ENCODE measurements at places on chromosomes 3 and 15.

- DNase-seq: no peak
These were observed 28.6 kb upstream of the STXBP5L start for GRCh38 chr3:120879411-120879810.

DNA sequence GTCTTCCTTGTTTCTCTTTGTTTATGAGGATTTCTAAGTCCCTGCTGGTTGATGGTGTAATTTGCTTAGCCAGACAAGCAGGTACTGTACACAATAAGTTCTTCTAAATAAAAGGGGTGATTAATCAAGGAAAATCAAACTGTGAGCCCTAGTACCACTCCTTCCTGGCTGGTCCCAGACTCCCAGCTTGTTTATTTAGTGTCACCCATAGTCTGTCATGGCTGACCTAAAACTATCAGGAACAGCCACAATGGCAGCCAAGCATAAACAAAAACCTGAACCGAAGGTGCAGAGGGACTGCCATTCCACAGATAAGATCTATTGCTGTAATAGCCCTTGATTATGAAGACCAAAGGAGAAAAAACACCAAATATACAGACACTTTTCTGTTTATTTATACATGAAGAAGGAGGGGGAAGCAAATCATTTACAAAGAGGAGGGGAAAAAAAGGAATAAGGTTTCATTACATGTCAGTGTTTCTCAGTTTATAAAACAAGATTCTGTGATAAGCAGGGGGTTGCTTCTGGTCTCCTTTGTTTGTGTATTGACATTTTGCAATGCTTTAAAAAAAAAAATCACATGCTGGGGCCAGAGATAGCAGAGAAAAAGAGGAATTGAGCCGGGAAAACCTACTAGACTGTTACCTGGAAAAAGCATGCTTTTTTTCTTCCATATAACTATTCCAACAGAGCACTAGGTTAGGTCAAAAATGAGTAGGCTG is 182.4 kb upstream of the DPH6 start:
- DNase-seq: no peak

- DNase-seq: peak; percentile 90
These were observed 147.6 kb upstream of the HACD2 start for GRCh38 chr3:123732447-123732846.

GRCh38 chr15:65249641-65250040 is 37.0 kb downstream of the PARP16 start:
- no peak for DNase-seq

DNA sequence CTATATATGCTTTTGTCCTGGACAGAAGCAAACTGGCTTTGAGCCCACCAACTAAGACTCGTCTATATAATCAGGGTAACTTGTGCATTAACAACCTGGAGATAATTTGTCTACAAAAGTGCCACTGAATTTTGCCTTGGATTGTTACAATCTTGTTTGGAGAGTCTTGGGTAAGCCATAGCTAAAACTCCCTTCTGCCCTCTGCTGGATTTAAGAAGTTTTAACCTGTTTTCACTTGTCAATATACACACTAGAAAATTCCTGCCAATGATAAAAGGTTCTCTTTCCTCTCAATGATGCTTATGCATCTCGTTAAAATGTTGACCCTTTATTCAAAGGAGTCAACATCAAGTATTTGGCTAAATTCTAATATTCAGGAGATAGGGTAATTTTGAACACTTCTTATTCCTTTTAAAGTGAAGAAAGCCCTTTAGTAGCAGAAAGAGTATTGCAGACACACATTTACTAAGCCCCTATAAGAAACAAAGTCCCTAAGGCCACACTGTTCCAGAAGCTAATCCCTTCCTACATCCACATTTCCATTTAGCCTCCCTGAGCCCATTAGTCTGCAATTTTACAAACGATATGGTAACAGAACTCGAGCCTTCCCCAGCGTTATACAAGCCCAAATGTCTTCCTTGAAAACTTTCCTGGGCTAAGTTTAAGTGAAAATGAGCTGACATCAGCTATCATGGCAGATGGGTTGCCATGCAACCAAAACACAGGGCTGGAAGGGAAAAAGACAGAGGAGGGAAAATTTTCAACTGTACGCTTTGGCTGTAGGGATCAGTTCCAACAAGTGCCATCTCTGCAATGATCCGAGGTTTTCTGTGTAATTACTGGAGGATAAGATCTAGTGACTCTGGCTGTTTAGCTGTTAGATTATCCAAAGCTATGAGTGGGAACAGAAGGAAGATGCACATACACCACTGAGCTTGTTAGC is 75.9 kb upstream of the FGF12 start:
- DNase-seq: no peak

- no peak for DNase-seq
These were observed 2.5 kb downstream of the HIGD1A start for GRCh38 chr3:42801784-42802183.

DNA sequence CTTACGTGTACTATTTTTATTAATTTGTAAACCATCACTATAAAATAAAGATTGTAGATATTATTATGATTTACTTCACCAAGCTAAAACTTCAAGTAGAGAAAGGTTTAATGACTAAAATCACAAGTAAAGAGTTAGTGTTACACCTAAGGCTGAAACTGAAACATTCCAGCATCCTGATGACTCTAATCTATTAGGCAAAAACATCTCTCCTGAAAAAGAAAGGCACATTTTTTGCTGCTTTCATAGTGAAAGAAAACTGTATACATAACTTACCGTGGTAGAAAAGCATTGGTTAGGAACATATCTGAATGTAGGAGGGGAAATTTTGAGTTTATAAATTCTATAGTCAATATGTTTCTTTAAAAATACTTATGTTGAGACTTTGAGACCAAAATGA is 35.4 kb downstream of the CCDC191 start:
- DNase-seq: no peak

GRCh38 chr15:65305150-65305758 is 777 bp downstream of the RNU5B-1 start:
- no peak for DNase-seq

DNA sequence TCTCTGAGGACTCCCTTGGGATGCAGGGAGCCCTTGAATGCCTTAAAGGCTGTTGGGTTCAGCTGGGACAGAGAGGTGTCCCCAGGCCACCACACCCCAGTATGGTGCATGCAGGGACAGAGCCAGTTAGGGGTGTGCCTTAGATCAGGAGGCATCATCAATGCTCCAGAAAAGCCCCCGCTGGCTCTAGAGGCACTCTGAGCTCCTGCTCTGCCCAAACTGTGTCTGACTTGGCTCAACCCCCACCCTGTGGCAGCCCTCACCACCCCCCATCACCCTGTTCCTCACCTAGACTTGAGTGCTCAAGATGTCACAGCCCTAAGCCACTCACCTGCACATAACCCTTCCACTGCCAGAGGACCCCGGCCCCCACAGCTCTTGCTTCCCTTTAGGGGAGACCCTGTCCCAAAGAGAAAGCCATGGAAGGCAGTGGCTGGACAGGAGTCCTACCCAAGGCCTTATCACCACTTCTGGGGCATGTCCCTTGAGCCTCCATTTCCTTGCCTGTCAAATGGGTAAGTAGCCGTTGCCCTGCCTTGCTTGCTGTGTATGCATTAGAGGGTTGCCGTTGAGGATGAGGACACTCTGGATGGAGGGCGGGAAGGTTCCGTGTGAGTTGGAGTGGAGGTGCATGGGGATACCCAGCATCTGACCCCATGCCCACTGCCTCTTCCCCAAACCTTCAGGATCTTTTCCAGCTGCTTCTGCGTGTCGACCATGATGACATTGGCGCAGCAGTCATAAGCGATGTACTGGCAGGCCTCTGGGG is 41.4 kb downstream of the ACSBG1 start:
- DNase-seq: no peak

- DNase-seq: no peak
These were observed 48.8 kb downstream of the GTPBP8 start for GRCh38 chr3:113039546-113039945.

DNA sequence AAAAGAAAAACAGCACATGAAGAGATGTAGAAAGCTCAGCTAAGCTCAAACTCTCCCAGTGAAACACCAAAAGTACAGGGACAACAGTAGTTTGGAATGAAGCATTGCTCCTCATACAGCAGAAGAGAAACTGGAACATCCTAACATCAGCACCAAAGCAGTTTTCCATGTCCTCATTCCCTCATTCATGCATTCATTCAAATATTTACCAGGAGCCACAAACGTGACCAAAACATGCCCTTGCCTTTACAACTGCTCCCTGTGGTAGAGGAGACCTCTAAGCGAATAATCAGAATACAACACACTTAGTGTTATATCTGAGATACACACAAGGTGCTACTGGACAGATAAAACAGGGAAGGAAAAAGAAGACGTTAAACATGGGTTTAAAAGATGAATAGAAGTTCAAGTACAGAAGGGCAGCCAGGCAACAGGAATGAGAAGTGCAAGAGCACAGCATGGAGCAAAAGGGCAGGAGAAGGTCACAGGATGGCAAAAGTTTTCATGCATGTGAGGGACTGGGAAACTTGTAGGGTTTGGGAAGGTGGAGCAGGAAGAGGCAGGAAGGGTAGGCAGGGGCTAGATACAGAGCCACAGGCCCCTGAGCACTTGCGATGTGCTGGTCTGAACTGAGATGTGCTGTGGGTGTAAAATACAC is 58.5 kb upstream of the LMCD1 start:
- DNase-seq: peak; percentile 22

DNA sequence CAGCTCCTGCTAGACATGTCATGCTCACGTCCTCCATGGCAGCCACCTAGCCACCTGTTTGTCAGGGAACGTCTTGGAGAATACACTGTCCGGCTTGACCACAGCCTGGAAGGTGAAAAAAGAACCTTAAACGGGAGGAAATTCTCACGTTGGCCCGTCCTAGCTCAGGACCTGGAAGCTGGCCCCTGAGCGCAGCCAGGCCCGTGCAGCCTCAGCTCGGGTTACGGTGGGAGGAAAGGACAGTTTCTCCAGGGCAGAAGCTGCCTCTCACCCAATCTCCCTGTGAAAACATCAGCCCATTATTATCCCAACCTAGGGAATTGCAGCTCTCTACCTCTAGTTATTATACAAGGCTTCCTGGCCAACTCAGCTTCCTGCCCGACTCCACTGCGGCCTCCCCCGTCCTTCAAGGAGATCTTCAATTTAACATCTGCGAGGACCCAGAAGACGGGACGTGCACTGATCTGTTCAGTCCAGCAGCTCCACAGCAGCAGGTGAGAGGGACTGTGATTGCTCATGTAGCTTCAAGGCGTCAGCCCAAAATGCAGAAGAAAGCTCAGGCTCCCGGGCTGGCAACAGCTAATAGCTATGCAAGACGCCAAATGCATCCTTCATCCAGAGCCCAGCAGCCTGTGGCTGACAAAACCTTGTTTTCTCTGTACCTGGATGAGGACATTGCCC is 84.7 kb downstream of the ADAMTS17 start:
- DNase-seq: no peak

DNA sequence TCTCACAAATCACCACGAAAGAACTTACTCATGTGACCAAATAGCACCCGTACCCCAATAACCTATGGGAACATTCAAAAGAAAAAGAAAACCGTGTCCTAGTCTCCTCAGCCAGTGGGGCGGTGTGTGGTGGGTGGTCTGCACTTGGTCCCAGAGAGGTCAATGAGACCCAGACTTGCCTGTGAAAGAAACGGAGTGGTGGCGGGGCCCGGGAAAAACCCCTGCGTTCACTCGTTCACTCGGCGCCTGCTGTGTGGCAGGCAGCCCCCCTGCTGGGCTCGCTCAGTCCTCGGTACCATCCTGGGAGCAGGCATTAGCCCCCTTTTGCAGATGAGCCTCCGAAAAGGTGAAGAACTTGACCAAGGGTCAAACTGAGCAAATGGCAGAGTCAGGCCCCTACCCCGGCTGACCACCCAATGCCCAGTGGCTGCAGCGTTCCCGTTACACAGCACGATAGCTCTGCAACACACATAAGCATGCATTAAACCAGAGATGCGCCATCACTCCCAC is 36.0 kb downstream of the ZDHHC19 start:
- DNase-seq: no peak

DNA sequence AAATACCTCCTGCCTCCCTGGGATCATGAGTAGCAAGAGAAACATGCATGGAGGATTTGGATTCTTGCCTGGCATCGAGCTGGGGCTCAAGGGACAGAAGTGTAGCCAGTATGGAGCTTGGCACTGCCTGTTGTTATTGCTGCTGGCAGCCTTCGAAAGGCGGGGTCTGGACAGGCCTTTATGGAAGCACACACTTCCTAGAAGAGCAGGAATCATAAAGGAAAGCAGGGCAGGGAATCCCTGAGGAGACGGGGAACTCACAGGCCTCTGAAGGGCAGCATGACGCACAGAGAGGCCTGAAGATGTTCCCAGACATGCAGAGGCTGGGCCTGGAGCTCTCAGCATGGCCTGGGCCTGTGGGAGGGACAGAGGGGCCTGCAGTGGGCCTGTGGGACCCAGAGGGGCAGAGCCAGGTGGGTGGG is 18.6 kb upstream of the SLC41A3 start:
- no peak for DNase-seq

DNA sequence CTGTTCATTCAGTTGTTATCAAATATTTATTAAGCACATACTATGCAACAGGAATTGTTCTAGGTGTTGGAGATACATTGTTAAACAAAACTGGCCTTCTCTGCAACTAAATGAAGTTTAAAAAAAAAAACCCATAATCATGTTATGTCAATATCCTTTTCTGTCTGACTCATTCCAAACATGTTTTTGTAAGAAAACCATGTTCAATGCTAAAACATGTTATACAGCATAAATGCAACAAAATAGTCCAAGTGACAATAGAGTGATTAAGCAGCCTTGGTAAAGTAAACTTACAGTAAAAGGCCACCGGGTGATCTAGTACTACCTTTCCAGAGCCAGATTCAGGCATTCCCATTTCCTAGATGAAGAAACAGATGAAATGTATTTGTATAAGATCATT is 278.0 kb upstream of the NECTIN3 start:
- DNase-seq: no peak

DNA sequence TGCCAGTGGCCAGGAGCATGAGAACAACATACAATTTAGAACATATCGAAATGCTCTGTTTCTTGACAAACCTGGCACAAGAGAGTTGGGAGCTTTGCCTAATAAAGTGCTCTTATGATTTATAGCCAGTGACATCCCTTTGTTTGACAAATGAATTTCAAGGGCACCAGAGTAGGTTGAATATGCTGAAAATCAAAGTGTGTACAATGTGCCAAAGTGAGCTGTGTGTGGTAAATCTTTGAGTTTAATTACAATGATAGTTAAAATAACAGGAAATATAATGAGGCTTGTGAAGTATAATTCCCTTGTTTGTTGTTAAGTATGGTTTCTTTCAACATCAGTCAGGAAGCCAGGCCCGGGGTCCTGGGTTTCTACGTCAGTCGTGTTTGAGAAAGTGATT is 211.9 kb downstream of the EBLN2 start:
- no peak for DNase-seq

- DNase-seq: no peak
These were observed 74.1 kb downstream of the TRAK1 start for GRCh38 chr3:42165211-42165610.

- no peak for DNase-seq
These were observed 423.7 kb upstream of the SEMA6D start for GRCh38 chr15:47293466-47294162.

GRCh38 chr15:93942269-93942694 is 289.1 kb upstream of the MCTP2 start:
- no peak for DNase-seq

Data from RCC 7860 (cell line).